Esophagus squamous epithelium (tissue), 5 donors: ENCODE measurements at places on chromosomes 2 and 18.

DNA sequence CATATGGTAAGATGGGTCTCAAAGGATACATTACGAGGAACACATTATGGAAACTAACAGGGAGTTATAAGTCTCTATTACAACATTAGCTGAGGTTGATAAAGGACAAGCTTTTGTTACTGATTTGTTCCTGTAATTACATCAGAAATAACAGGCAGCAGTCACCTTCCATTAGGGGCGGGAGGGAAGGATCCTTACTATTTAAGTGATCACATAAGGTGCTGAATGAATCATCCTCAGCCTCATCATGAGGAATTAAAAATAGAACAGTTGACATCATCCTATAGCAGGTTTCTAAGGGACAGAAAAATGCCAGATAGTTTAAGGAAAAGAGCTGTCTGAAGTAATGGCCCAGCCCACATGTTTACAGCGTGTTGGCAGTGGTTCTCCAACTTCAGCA lies 86.9 kb upstream of the MGAT5 start:
- DNase-seq, result no peak

GRCh38 chr18:6328621-6329010 lies 86.1 kb downstream of the L3MBTL4 start:
- DNase-seq, result no peak

DNA sequence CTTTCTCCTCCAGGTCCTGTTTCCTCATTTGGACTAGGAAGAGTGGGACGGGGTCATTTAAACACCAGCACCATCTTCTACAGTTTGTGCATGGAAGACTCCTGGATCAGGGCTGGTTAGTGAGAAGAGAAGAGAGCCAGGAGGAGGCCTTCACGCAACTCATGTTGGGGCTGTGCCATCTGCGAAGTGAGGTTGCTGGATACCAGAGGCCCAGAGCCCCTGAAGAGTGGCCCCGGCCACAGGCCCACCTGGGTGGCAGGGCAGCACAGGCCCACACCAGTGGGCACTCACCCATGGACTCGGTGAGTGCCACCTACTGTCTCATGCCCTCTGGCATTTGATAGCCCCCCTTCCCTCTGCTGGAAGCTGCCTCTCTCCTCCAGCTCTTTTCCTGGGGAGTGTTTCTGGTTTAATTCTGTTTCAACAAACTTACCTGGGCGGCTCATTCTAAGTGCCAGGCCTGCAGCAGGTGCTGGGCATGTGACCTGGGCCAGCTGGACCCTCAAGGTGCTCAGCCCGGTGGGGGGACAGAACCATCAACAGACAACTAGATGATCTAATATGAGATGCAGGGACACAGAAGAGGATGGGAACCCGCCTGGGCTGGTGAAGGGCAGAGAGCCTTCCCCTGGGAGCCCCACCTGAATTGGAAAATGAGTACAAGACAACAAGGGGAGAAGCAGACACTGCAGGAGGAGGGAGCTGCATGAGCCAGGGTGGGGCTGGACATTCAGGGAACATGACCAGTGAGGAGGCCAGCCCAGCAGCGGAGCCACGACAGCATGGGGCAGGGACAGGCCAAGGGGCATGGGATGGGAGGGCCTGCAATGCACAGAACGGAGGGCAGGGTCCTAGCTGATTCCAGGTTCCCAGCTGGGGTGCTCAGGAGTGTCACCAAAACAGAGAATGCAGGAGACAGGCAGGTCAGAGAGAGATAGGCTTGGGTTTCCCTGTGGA lies 70.6 kb downstream of the MARCO start:
- DNase-seq, result no peak

DNA sequence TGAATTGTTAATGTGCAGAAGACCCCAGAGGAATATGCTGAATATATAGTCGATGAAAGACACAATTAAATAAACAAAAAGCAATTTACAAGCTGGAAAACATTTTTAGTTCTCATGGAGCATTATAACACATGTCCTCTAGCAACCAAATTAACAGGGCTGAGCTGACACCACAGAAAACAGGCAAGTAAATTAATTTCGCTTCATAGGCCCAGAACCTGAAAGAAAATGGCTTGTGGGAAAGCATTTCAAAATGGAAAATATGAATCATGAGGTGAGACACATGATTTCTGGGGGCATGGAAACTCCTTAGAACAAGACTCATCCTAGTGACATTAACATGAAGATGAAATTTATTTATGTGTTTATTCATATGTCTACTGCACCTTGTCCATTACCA lies 25.0 kb upstream of the RNF152 start:
- no peak for DNase-seq

DNA sequence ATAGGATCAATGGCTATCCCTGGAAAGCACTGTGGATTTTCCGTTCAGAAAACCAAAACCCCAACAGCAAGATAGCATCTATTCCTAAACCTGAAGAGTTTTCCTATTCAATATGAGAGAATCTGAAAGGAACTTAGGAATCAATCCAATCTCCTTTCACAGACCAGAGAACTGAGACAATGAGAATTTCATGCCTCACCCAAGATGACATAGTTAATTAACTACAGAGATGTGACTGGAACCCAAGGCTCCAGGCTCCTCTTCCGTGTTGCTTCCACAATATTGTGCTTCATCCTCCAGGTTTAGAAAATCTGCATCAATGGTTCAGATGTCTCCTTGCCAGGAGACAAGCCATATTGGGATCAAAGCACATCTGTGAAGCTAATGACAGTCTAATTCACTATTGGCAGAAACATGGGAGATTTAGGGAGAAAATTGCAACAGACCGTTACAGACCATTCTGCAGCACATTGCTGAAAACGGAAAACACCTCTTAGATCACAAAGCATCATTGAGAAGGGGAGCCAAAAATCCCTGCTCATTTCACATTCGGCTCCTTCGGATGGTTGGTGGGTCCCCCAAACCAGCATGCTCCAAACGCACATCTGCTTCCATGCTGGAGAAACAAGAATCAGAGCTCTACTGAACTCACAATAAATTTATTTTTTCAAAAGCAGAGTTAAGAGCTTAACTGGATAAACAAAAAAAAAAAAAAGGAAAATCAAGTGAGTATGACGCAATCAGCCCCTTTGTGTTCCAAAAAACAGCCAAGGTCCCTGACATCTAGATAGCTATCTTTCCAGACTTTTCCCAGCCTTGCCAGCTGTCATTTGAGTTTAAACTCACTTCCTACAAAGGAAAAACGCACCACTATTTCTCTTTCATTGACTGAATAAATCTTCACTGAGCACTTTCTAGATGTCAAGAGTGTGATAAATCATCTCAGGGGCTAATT lies 290.3 kb downstream of the C1D start:
- no peak for DNase-seq

GRCh38 chr18:12606592-12607315 lies 51.2 kb downstream of the SPIRE1 start:
- DNase-seq, result no peak

DNA sequence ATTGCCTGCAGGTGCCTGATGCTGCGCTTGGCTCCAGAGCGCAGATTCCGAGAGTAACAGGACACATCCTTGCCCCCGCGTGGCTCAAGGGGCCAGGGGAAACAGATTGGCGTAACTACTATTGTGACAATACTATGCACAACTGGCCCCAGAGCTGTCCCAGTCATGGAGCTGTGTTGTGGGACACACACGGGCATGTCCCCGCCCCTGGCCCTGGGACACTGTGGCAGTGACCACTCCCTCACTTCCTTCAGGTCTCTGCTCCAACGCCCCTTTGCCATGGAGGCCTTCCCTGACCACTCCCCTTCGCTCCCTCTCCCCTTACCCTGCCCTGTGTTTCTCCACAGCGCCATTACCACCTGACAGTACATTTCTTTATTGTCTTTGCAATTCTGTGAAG lies 132.1 kb downstream of the SMAD2 start:
- DNase-seq, result no peak

DNA sequence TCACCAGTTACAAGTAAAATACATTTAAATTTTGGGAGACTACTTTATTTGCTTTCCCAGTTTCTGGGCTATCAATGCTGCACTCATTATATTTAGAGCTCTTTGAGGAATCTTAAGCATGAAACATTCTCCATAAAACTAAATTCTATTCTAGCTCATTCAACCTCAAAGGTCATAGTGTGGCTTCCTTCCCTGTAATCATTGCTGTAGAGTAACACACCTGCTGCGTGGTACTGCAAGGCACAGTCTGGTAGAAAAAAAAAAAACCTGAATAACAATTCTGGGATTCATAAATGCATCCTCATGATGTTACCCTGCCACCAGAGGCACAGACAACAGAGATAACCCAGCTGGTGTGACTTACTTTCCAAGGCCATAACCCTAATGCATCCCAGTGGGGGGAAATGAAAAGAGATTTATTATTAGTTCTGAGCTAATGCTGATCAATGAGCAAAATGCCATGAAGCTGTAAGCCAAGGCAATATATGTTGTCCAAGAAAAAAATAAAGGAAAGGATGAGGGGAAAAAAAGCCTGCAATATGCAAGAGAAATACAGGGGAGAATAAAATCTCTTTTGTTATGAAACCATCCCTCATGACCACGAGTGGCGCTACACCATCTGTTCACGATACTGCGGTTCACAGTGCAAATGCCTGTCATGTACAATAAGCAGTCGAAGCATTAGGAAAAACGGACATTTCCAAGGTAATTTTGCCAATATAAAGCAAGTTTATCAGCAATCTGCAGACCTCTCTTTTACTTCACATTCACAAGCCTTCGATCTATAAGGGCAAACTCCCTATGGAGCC lies 1481.6 kb upstream of the PIK3C3 start:
- no peak for DNase-seq

DNA sequence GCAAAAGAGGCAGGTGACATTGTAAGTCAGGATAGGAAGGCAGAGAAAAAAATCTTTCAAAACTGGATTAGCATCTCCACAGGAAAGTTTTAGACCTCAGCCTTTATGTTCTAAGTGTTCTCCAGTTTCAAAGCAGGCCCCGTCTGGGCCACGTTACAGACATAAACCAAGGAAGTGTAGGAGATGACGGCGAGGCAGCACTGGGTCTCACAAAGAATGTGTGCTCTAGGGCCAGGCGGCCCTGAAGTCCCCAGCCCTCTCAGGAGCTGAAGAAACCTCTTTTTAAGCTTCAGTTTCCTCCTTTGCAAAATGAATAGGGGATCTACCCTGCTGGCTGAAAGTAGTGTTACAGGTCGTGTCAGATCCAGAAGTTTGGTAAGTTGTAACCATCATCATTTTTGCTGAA lies 81.7 kb downstream of the SPRED2 start:
- DNase-seq, result no peak

DNA sequence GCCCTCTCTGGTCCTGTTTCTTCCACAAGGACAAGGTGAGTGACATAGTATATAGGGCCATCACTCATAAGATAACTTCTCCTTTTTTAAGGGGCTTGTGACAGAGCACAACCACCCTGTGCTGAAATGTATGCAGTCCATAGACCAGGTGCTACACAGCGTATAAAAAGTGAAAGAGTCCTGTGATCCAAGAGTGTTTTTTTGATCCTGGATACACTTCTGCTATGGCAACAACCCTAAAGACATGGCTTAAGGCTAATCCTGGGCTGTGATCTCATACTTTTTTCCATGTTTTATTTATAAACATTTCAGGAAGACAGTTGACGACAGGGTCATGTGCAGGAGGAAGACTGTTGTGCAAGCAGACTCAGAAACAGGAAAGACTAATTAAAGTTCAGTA lies 400.5 kb upstream of the TCF4 start:
- no peak for DNase-seq

DNA sequence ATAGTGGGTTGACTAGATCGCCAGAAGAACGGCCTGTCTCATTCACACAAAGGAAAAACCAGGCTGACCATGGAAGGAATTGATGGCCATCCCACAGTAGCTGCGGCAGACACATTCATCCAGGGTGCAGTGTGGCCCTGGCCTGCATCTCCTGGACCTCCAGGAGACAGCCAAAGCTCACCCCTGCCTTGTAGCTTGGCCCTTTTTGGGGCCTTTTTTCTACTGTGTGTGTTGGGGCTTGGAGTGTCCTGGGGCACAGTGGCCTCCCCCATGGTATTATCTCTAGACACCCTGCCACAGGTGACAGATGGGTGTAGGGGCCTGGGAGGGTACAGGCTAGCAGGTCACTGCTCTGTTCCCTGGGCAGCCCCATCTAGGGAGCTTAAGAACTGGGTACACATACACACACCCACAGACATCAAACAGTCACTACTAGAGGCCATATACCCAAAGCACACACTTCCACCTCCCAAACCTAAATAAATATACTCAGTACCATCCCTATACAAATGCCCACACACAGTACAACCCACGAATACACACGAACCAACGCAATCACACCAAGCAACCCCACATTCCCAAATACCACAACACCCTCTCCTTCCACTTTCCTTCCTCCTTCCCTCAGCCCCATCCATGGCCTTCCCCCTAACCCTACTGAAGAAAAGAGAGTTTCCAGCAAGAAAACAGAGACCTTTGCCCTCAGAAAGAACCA lies 8.6 kb downstream of the EN1 start:
- no peak for DNase-seq

GRCh38 chr2:236749346-236749745 lies 179.7 kb downstream of the ACKR3 start:
- DNase-seq, result no peak

DNA sequence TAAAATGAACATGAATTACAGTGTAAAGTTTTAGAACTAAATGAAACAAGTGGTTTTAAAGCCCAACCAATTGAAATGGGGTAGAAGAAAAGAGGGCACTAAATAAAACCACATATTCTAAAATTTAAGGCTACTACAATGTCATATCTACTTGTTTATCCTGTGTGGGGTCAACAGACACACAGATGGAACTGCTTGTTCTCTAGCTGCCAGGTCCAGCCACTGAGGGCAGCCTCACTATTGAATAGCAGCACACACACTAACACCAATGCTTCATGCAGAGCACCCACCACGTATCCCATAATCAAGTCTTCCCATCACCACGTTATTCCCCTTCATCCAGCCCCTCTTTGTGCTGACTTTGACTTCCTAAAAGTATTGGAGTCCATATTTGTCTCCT lies 88.1 kb downstream of the SPIRE1 start:
- no peak for DNase-seq

DNA sequence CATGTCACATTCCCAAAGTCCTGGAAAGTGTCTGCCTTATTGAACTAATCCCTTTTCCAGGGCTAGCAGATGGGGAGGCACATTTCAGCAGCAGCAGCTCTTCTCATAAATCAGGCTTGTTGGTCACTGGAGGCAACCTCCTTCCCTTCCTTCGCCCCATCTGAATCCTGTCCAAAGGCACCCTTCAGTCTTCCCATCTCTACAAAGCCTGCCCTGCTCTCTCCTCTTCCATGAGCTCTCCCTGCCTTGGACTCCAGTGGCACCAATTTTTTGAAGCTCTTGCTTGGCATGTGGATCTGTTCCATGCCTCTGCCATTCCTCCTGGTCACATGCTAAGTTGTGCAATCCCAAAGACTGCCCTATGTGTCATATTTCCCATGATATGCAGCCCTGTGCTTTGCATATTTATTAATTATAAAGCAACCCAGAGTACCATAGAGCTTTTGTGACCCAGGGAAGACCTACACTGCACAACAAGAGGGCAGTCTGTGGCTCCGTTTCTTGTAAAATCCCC lies 70.3 kb downstream of the ANTXR1 start:
- DNase-seq, result no peak

- DNase-seq, result no peak
Observed at GRCh38 chr2:23007631-23008235, 377.2 kb upstream of the KLHL29 start.

DNA sequence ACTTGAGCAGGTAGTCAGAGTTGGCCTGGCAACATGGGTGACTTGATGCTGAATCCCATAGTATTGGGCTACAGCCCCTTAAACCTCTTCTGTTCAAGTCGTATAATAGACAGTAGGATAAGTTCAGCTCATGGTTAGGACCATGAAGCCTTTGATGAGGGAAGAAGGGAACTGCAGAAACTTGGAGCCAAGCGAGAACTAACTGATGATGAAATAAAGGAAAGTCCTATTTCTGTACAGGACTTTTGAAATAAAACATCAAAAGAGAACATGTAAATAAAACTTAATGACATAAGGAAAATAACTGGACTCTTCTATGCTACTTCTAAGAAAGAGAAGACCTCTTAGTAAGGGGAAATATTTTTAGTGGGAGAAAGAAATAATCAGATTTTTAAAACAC lies 51.2 kb upstream of the UGP2 start:
- DNase-seq, result no peak
